A549 treated with RU486 at 1 μM for 4 hours (cell line): ENCODE measurements at places on chromosomes 6 and 20. TPM values are rescaled to one million over a fixed set of nuclear protein-coding genes. Genes with fewer than 3 reads are reported as not detected.

DEFB114 gene
- not detected in 5 replicates for total RNA-seq

MEP1A gene
- not detected in 5 replicates for total RNA-seq

SLX4IP gene
- 2.2 to 2.9 TPM (median 2.6 TPM) in 5 replicates for total RNA-seq

RUNX2 gene
- total RNA-seq = 1.00 to 1.4 TPM (median 1.2 TPM) in 5 replicates

TAF11 gene
- total RNA-seq = 15.2 to 21.6 TPM (median 19.5 TPM) in 5 replicates

STMN3 gene
- 6.7 to 10.3 TPM (median 9.8 TPM) in 5 replicates for total RNA-seq

CLDN20 gene
- total RNA-seq = not detected in 5 replicates
